CD8-positive, alpha-beta memory T cell (primary cell): ENCODE measurements at places on chromosomes 5 and 9. TPM values are rescaled to one million over a fixed set of nuclear protein-coding genes. Genes with fewer than 3 reads are reported as not detected.
A peak's percentile ranks its signal among the peaks of the same experiment; 100 is the strongest.

Gene IL7R
- total RNA-seq: 289 TPM

Gene ACOT12
- not detected for total RNA-seq

Gene KLF9
- 19.2 TPM for total RNA-seq

Gene NR5A1
- not detected for total RNA-seq

Gene SPATA31A5
- not detected for total RNA-seq

Gene AQP7
- not detected for total RNA-seq

Gene GPBP1
- 81.9 TPM for total RNA-seq

Gene FAM78A
- total RNA-seq: 44.4 TPM

Gene LECT2
- total RNA-seq: not detected

Gene STK10
- total RNA-seq: 113 TPM

Gene SPAAR
- not detected for total RNA-seq

Gene C1QTNF2
- not detected for total RNA-seq

Gene ZNF169
- total RNA-seq: 6.3 TPM

Gene ICE1
- total RNA-seq: 41.7 TPM

Gene CARD9
- 1.5 TPM for total RNA-seq

Gene PDGFRB
- 0.66 TPM for total RNA-seq

Gene DND1
- 2.9 TPM for total RNA-seq

Gene KLHL9
- 16.3 TPM for total RNA-seq

Gene GARIN3
- 0.50 TPM for total RNA-seq

Gene B4GALT1
- 38.0 TPM for total RNA-seq

Gene APBA1
- total RNA-seq: 0.13 TPM

DNA sequence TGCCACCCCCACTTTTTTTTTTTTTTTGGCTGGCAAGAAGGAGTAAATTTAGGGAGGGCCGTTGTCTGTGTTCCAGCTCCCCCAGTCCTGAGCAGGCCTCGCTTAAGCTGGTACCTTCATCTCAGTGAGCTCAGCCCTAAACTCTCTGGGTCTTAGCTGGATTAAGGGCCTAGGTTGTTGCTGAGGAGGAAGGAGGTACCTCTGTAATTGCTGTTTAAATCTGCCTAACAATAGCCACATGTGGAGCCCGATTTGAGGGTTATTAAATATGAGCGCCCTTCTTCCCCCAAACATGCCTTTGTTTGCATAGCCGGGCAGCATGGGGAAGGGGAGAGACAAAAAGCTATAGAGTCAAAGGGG, 179.0 kb upstream of the PITX1 start:
- no peak overlapping the region for H3K4me3 ChIP-seq
- no peaks in the 10 kb centered on the region for H3K27me3 ChIP-seq
- H3K36me3 ChIP-seq: no peaks in the 10 kb centered on the region
- no peak overlapping the region for H3K27ac ChIP-seq

DNA sequence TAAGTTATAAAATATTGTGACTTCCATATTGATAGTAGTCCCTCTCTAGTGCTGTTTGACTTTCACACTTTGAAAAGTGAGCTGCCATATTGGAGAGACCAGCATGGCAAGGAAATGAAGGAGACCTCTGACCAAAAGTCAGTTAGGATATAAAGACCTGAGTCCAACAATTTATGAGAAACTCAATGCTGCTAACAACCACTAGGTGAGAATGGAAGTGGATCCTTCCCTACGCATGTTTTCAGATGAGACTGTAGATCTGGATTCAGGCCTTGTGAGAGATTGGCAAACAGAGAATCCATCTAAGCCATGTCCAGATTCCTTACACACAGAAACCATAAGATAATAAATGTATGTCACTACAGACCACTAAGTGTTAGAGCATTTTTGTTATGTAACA, 81.6 kb downstream of the CTNND2 start:
- no peak overlapping the region for H3K27ac ChIP-seq
- no peaks in the 10 kb centered on the region for H3K36me3 ChIP-seq
- no peak overlapping the region for H3K4me3 ChIP-seq
- no peaks in the 10 kb centered on the region for H3K4me1 ChIP-seq
- no peak for DNase-seq

DNA sequence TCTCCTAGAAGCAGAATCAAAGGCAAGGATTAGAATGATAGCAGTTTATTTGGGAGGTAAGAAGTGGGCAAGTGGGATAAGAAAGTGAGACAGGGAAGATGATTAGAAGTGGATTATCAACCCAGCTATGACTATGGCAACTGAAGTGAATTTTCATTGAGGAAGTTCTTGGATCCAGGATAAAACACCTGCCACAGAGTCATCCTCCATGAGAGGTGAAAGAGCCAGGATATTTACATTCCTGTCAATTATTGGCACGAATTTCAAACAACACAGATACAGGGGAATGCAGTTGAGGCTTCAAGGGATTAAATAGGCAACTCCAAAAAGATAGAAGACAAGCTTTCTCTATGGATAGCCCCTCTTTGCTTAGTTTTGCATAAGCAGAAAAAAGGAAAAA, 31.8 kb upstream of the ZNF366 start:
- H3K36me3 ChIP-seq: no peaks in the 10 kb centered on the region
- H3K4me3 ChIP-seq: no peak overlapping the region
- H3K4me1 ChIP-seq: no peaks in the 10 kb centered on the region
- DNase-seq: no peak

GRCh38 chr5:76062502-76063041, 20.6 kb upstream of the SV2C start:
- no peaks in the 10 kb centered on the region for H3K27me3 ChIP-seq
- H3K27ac ChIP-seq: no peak overlapping the region
- no peaks in the 10 kb centered on the region for H3K36me3 ChIP-seq
- no peak for DNase-seq

GRCh38 chr5:156394642-156395305, 67.8 kb downstream of the SGCD start:
- H3K4me1 ChIP-seq: no peaks in the 10 kb centered on the region
- no peaks in the 10 kb centered on the region for H3K36me3 ChIP-seq
- H3K27me3 ChIP-seq: no peaks in the 10 kb centered on the region
- H3K27ac ChIP-seq: no peak overlapping the region
- no peak overlapping the region for H3K4me3 ChIP-seq

DNA sequence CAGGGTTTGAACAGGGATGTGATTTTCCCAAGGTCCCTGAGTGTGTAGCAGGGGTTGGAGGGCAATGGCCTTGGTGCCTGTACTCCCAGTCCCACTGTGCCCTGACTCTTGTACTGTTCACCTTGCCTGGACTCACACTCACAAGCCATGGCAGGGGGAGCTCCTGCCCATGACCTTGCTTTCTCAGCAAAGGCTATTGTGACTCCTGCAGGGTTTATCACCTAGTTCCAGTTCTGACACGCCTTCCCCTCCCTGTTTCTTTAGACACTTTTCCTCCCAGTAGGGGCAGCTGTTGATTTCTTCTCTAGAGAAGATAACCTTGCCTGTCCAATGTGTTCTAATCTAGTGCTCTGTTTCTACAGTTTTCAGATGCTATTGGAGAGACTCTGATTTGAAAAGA, 139.5 kb downstream of the FSTL4 start:
- H3K4me1 ChIP-seq: no peaks in the 10 kb centered on the region
- H3K36me3 ChIP-seq: no peaks in the 10 kb centered on the region
- no peak overlapping the region for H3K4me3 ChIP-seq
- DNase-seq: no peak
- no peak overlapping the region for H3K27ac ChIP-seq

DNA sequence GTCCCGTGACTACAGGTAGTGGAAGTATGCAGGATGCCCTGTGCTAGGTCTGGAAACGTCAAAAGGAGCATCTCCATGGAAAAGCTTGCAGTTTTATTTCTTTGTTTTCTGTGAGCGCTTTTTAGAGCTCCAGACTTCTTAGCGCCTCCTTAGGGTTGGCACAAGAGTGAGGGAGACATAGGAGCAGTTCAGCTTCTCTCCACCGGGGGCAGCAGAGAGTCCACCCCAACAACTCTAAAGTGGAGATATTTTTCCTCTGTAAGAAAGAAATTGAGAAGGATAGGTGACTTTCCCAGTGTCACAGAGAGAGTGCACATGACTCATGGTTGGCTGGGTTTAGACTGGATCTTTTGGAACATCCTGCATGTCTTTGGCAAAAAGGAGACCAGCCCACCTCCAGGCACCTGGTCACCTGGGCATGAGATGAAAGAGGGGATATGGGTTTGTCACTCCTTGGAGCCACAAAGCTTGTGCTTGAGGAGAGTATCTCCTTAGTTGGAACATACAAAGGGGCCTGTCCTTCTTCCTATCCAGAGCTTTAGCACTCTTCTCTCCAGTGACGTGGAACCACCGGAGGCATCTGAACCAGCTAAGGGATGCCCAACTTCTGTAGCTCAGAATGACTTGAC, 637.7 kb downstream of the SEMA5A start:
- DNase-seq: no peak
- H3K27ac ChIP-seq: no peak overlapping the region
- no peak overlapping the region for H3K4me3 ChIP-seq
- H3K4me1 ChIP-seq: no peaks in the 10 kb centered on the region

GRCh38 chr5:134086225-134086942, 28.1 kb upstream of the TCF7 start:
- H3K27ac ChIP-seq: no peak overlapping the region
- H3K36me3 ChIP-seq: no peaks in the 10 kb centered on the region
- H3K4me3 ChIP-seq: peak overlapping the region; percentile 26
- H3K4me1 ChIP-seq: peaks cover 88% of the 10 kb centered on the region
- DNase-seq: no peak
- H3K27me3 ChIP-seq: no peaks in the 10 kb centered on the region

DNA sequence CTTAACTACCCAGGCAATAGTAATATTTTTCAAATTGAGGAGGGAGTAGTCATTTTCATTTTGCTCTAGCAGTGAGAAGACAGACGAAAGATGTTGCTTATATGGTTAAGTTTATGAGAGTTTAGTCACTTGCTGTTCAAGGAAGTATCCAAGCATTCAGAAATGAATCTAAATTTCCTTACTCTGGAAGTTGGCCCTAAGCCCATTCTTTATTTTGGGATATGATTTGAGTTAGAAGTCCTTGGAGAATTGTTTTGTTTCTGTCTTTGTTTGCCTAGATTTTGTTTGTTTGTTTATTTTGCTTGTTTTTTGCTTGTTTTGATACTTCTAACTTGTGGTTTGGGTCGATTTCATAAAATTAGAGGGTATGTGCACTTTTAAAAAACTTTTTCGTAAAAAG, 146.4 kb upstream of the FGF10 start:
- H3K27ac ChIP-seq: no peak overlapping the region
- H3K4me1 ChIP-seq: no peaks in the 10 kb centered on the region
- H3K36me3 ChIP-seq: no peaks in the 10 kb centered on the region
- DNase-seq: no peak
- H3K27me3 ChIP-seq: no peaks in the 10 kb centered on the region

DNA sequence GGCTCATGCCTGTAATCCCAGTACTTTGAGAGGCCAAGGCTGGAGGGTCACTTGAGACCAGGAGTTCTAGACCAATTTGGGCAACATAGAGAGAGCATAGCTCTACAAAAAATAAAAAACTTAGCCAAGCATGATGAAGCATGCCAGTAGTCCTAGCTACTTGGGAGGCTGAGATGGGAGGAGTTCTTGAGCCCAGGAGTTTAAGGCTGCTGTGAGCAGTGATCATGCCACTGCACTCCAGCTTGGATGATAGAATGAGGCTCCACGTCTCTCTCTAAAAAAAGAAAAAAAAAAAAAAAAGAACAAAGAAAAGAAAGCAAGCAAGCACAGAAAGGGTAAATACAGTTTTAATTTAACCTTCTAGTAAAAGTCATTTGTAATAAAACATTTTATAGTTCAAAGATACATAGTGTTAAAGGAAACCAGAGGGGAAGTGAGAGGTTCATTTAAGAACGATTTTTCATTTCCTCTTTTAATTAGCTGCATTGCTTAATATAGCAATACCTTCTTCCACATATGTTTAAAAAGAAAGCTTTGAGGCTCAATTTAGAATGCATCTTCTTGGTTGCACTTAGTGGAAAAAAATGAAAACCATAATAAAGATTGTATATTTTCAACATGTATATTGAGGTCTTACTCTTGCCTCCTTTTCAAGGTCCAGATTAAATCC, 14.9 kb downstream of the GAPT start:
- no peak overlapping the region for H3K4me3 ChIP-seq
- no peak for DNase-seq
- no peaks in the 10 kb centered on the region for H3K27me3 ChIP-seq
- no peak overlapping the region for H3K27ac ChIP-seq
- no peaks in the 10 kb centered on the region for H3K4me1 ChIP-seq
- H3K36me3 ChIP-seq: no peaks in the 10 kb centered on the region

- no peak for DNase-seq
- no peaks in the 10 kb centered on the region for H3K36me3 ChIP-seq
- no peaks in the 10 kb centered on the region for H3K4me1 ChIP-seq
These were observed 160.6 kb downstream of the ZDHHC21 start for GRCh38 chr9:14532456-14533115.

- no peaks in the 10 kb centered on the region for H3K4me1 ChIP-seq
- H3K27ac ChIP-seq: no peak overlapping the region
- H3K4me3 ChIP-seq: no peak overlapping the region
- H3K27me3 ChIP-seq: no peaks in the 10 kb centered on the region
- no peaks in the 10 kb centered on the region for H3K36me3 ChIP-seq
- no peak for DNase-seq
These were observed 328.2 kb upstream of the ZNF462 start for GRCh38 chr9:106534800-106535199.

DNA sequence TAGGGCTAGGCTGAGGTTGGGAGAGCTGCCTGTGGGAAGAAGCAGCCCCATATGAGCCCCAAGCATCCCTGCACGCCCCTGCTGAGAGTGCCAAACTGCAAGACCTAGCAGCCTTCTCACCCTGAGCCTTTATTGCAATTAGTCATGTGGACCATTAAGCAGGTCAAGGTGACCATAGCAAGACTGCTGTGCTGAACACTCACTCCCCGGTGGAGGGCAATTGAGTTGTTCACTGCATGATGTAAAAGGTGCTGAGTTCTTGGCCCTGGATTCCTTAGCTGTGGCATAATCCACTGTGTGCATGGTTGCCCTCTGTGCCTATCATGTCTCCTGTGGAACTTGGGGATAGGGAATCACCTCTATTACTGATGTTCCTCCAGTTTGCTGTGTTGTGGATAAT, 131.1 kb downstream of the FOXD1 start:
- H3K4me3 ChIP-seq: no peak overlapping the region
- no peak for DNase-seq

DNA sequence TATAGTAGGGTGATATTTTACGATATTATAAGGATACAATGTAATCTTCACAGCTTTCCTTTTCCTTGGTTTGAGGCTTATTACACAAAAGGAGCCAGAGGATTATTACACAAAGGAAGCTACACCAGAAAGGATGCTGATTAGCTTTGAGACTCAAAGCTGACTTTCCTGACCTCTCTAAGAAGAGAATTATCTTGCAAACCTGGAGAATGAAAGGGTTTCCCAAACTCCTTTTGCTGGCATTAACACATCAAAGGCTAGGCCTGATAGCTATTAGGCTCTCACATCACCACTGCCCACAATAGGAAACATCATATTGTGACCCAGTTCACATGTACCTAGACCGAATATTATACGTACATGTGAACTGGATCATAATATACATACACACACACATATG, 34.2 kb upstream of the CHD1 start:
- H3K36me3 ChIP-seq: no peaks in the 10 kb centered on the region
- H3K4me1 ChIP-seq: no peaks in the 10 kb centered on the region
- no peak overlapping the region for H3K4me3 ChIP-seq
- H3K27ac ChIP-seq: no peak overlapping the region
- H3K27me3 ChIP-seq: no peaks in the 10 kb centered on the region
- no peak for DNase-seq

GRCh38 chr5:147935032-147935431, 28.7 kb upstream of the C5orf46 start:
- no peaks in the 10 kb centered on the region for H3K36me3 ChIP-seq
- H3K4me3 ChIP-seq: no peak overlapping the region
- no peaks in the 10 kb centered on the region for H3K27me3 ChIP-seq
- H3K4me1 ChIP-seq: no peaks in the 10 kb centered on the region
- DNase-seq: no peak
